ENCODE measurements at places on chromosomes 7 and 10.
A peak's percentile ranks its signal among the peaks of the same experiment; 100 is the strongest.

DNA sequence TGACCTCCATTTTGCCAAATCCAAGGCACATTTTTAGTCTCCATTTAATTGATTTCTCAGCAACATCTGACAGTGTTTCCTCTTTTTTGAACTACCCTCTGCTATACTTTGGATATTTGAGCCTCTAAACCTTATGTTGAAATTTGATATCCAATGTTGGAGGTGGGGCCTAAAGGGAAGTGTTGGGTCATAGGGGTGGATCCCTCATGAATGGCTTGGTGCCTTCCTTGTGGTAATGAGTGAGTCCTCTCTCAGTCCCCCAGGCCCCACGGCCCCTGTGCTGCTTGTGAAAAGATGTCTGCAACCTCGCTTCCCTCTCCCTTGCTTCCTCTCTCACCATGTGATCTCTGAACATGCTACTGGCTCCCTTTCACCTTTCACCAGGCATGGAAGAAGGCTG, 96.8 kb upstream of the DGKB start:
- no peak for DNase-seq

- DNase-seq = no peak
These were observed 294.3 kb upstream of the KIAA1217 start for GRCh38 chr10:23914641-23915040.

- no peak for DNase-seq
These were observed 144.4 kb downstream of the MAPK8 start for GRCh38 chr10:48450741-48451466.

DNA sequence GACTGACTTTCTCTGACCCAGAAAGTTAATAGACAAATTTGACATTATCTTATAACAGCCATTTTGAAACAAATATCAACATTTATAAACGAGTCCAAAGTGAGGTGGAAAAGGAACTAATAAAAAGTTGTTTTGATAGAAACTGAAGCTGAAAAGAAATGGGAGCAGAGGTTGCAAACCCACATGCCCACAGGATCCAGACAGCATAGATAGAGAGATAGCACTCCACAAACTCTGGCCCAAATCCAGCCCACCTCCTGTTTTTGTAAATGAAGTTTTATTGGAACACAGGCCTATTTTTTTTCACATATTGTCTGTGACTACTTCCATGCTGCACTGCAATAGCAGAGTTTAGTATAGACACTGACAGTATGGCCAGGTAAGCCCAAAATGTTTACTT, 171.9 kb downstream of the PRKG1 start:
- DNase-seq = no peak

DNA sequence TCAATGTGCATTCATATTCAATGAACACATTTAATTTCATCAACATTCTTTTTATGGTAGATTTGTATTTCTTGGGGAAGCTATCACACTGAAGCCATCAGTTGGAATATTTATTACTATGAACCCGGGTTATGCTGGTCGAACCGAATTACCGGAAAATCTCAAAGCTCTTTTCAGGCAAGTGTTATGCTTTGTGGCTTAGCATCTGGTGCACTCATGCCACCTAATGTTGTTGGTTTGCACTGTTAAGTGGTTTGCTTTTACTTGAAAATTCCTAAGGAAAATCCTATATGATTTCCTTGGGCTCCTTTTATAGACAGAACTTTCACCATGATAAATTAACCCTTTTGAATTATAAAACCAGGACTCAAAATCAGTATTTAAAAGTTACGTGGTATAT, 147.9 kb downstream of the DNAH11 start:
- DNase-seq = no peak

GRCh38 chr10:73839276-73839966, 28.0 kb upstream of the NDST2 start:
- DNase-seq = no peak

DNA sequence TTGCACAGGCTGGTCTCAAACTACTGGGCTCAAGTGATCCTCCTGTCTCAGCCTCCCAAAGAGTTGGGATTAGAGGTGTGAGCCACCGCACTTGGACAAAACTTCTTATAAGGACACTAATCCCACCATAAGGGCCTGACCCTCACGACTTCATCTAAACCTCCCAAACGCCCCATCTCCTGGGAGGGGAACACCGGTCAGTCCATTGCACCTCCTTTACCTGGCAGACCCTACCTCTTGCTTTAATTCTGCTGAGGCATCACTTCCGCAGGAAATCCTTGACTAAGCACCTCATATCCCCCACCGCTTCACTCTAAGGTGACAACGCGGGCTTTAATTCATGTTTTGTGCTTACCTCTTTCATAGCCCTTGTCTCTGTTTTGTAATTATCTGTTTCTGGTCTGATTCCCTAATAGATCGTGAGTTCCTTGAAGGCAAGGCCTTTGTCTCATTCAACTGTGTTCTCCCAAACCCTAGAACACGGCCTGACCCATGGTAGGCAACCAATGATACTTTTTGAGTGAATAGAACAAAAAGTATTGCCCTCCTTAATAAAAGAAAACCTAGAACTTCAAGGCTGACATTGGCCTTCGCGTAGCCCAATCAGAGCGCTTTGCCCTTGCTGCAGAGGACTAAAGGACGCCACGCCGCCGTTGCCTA, 481 bp upstream of the ZNF862 start:
- DNase-seq = no peak

GRCh38 chr10:90274721-90275468, 573.5 kb downstream of the KIF20B start:
- no peak for DNase-seq

DNA sequence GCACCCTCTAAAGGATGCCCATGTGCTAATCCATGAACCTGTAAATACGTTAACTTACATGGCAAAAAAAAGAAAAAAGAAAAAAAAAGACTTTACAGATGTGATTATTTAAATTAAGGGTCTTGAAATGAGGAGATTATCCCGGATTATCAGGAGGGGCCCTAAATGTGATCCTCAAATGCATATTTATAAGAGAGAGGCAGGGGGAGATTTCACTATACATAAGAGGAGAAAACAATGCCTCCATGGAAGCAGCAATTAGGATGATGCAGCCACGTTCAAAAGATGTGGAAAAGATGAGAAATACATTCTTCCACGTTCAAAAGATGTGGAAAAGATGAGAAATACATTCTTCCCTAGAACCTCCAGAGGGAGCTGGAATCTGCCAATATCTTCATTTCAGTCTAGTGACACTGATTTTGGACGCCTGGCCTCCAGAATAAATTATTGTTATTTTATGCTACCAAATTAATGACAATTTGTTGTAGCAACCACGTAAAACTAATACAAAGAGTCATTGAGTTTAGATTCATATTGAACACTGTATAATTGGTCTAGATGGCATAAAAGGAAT, 328.4 kb upstream of the GNAI1 start:
- no peak for DNase-seq

DNA sequence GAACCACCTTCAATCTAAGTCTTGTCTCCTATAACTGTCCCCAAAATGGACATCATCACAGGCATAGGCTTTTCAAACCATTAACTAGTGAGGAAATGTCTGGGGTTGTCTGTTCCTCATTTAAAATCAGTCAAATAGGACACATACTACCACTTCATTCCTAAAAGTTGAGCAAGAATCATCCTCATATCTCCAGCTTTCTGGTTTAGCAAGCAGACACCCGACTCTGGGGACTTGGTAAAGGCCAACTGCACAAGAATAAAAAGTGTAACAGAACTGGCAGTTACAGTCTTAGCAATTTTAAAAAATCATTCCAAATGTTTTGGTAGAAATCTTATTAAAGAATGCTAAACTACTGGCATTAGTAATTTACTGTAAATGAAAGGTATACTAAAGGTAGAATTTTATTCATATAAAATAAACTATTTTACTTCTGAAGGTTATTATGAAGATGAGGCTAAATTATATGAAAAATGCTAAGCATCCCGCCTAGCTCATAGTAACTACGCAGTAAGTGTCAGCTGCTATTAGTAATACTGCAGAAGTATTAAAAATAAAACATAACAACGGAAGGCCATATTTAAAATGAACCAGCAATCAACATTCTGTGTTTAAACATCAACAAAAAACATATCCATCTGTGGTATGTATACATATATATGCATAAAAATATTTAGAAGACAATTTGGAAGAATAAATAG, 60.8 kb downstream of the ZNF438 start:
- DNase-seq = no peak

DNA sequence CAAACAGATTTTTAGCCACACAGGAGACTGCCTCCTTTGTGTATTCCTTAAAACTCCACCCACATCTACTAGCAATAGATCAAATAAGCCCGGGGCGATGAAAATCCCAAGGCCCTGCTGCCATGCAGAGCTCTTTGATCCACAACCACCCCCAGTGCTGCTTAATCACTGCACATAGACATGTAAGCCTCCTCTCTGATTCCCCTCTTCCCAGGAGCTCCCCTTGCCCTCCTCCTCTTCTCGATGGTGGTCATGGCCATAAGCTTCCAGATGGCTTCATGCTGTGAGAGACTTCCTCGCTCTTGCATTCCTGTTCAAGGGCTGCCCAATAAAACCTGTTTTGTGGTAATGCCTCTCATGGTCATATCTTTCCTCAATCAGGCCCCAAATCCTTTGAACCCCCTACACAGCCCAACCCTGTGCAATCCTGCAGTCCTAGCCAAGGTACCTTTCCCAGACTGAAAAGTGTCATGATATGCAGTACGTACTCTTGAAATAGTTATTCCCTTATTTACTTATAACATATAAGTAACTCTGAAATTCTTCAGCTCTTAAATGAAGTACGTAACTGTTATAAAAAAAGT, 158.5 kb downstream of the CACNA2D1 start:
- no peak for DNase-seq

DNA sequence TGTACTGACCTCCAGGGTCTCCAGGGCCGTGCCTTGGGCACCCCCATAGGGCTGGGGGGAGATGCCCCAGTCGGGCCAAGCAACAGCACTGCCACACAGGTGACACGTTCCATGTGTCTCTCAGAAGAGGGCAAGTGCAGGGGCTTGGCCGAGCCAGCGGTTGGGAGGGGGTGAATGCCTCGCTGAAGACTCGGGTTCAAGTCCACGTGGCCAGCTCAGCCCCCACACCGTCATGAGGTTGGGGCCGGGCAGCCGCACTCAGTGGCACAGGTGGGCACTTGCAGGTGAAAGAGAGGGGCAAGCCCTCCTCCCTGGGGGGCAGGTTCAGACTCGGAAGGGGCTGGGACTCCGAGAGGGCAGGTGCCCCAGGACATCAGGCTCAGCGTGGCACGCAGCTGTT, 153.8 kb downstream of the MAD1L1 start:
- no peak for DNase-seq

GRCh38 chr7:11341285-11341944, 367.7 kb downstream of the PHF14 start:
- DNase-seq = peak; percentile 34

DNA sequence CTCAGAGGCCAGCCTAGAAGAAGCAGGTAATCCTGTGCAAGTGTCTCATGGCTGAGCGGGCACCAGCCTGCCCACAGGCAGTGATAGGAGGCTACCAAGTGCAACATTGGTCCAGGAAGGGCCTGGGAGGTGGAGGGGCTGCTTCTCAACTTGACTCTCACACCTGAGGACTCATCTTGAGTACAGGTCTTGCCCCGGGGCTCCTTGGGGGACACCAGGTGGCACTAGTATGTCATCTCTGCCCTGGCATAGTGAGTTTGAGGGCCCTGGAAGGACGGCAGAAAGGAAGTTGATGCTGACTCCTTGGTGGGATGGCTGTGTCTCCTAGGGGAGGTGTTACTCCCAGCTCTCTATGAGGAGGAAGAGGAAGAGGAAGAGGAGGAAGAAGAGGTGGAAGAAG, 2.3 kb downstream of the CCDC136 start:
- no peak for DNase-seq

GRCh38 chr10:6204341-6205191, 1.8 kb downstream of the PFKFB3 start:
- DNase-seq = no peak

DNA sequence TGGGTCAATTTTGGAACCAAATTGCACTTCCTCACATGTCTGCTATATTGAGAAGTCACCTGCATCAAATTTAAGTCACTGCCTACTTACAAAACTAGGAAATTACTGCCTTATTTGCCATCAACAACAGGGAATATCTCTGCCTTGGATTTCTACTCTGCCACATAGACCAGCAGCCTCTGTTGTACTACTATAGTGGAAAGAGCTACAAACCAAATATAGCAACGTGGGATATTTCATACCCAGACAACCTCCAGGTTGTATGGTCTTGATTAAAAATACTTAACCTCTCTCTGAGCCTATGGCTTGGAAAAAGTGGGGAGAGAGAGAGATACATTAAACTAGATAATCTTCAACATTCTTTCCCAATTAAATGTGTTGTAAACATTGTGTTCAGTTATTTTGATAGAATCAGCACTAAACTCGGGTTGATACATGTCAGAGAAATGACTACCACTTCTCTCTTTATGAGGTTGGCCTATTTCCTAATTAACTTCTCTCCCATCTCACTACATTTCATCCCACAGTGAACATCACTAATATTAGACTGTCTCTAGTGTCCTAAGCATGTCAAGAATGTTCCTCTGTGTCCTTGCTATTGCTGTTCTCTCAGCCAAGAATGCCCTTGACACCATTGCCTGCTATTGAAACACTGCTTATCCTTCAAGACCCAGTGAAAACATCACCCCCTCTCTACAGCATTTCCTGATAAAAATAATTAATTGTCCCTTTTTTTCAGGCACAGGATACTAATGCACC, 421.2 kb downstream of the IPMK start:
- no peak for DNase-seq

GRCh38 chr7:1028044-1028770, 16.1 kb upstream of the GPR146 start:
- peak; percentile 83 for DNase-seq

- DNase-seq = no peak
These were observed 59.6 kb downstream of the BLNK start for GRCh38 chr10:96211764-96212163.

- no peak for DNase-seq
These were observed 103.9 kb upstream of the RET start for GRCh38 chr10:42972946-42973345.

DNA sequence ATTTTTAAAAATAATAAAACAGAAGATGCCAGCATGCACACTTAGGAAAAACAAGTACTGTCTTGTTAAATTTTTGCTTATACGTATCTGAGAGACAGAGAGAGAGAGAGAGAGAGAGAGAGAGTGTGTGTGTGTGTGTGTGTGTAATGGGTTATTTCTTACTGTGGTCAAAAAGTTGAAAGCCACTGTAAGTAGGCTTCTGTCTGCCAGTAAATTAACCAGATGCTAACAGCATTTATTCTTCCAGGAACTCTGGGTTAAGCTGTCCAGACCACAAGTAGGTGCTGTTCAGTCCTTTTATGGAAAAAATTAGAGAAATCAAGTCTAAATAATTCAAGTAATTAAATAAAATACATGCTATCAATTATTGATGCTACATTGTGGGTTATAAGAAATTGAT, 39.7 kb downstream of the RNF32 start:
- no peak for DNase-seq

GRCh38 chr7:119175911-119176627, 951.6 kb downstream of the ANKRD7 start:
- no peak for DNase-seq

DNA sequence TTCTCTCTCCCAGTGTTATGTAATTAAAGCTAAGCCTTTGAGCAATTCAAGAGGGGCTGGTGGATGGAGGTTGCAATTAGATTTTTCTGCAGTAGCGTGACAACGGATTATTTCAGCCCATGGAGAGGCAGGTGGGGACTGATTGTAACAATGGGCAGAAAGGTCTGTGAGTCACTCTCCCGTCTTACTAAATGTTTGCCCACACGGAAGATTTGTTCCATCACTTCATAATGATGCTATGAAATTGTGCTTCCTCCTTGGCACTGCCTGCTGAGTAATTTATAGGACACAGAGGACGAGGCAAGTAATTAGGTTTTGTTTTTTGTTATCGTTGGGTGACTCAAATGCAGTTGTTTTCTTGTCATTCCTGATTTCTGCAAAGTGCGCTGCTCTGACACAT, 594.5 kb upstream of the DPP6 start:
- no peak for DNase-seq

GRCh38 chr7:28497009-28497408, 84.7 kb downstream of the CREB5 start:
- no peak for DNase-seq
